EH (cell line): ENCODE measurements at places on chromosomes 5 and 9.

DNA sequence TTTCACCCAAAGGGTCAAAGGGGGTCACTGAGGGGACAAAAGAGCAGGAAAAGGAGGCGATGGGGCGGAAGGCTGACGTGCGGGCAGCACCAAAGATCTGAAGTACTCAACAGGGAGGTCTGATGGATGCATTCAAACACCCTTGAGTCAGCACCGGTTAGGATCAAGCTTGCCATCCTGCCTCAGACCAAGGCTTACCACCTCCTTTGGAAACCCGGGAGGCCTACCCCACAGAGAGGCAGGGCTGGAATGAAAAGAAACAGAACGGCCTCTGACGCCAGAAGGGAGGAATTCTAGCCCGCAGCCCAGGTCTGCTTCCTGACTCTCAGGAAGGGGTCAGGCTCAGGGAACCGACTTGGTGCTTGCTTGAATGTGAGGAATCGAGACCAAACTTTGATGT, 125.6 kb downstream of the PAPPA start:
- no peak for DNase-seq

DNA sequence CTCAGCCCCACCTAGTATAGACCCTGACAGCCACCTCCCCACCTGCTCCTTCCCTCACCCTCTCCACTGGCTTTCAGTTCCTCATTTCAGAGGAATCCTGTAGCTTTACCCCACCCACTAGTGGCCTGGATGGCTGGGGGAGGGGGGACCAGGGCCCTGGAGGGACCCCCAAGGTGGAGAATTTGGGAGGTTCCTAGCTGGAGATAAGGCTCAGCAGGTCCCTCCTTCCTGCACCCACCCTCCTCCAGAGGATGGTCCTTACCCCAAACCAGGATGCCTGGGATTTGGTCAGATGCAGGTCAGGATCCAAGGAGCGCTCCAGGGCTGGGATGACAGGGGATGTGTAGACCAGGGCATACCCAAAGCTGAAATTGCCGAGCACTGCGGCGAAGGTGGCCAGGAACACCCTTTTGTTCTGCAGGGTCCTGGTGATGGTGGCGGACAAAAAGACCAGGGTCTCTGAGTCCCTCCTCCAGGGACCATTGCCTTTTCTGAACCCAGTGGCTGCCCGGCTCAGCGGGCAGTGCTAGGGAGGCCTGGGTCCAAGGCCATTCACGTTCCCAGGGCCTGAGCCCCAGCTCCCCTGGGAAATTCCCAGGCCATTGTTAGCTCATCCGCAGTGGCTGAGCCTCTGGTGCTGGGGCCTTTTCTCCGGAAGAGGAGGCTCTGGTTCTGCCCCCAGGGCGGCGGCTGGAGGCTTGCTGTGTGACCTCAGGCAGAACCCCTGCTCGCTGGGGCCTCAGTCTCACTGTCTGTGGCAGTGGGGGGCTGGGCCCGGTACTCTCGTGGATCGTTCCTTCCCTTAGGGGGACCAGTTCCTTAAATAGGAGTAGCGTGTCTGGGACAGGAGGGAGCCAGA, 678 bp downstream of the SLC2A6 start:
- peak; percentile 67 for DNase-seq

DNA sequence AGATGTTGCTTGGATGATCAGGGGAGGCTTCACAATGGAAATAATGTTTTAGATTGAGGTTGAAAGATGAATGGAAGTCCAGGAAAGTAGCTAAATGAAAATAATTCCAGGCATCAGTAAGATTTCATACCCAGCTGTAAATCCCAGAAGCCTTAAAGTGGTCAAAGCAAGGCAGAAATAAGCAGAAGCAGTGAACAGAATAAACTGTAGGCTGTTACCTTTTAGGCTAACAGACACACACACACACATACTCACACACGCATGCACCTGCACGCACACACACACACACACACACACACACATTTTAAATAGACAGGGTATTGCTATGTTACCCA, 175.3 kb downstream of the WDR70 start:
- no peak for DNase-seq

DNA sequence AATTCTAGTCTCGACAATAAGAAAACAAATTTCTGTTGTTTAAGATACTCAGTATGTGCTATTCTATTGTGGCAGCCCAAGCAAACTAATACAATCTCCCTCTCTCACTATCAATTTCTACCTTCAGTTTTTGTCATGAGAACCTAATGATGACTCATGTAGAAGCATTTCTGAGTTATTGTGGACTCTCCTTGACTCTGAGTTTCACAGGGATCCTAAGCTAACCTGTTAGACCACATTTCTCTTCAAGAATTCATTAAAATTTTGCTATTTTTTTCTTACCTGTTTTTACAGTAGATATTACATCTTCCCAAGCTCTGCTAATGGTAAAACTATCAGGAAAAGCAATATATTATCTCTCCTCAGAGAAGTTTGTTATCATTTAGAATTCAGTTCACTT, 599.1 kb upstream of the TYRP1 start:
- no peak for DNase-seq

DNA sequence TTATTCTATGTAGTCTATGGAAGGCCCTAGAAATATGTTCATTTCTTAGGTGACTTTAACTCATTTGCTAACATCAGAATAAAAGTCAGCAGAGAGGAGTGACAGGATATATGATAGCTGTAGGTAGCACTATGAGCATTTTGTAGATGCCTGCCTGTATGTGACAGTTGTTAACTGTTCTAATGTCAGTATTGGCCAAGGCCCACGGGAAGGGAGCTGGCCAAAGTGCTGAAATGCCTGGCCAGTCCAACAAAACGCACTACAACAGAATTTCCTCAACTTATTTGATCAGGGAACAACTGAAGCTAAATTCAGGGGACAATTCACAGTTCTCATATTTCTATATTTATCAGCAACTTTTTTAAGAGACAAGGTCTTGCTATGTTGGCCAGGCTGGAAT, 20.8 kb downstream of the SV2C start:
- peak; percentile 48 for DNase-seq

- no peak for DNase-seq
These were observed 805.4 kb upstream of the CDH6 start for GRCh38 chr5:30387974-30388632.

- DNase-seq = peak; percentile 81
These were observed 102.2 kb upstream of the MOCS2 start for GRCh38 chr5:53211799-53212198.

GRCh38 chr9:131111854-131112311, 13.5 kb upstream of the NUP214 start:
- no peak for DNase-seq

DNA sequence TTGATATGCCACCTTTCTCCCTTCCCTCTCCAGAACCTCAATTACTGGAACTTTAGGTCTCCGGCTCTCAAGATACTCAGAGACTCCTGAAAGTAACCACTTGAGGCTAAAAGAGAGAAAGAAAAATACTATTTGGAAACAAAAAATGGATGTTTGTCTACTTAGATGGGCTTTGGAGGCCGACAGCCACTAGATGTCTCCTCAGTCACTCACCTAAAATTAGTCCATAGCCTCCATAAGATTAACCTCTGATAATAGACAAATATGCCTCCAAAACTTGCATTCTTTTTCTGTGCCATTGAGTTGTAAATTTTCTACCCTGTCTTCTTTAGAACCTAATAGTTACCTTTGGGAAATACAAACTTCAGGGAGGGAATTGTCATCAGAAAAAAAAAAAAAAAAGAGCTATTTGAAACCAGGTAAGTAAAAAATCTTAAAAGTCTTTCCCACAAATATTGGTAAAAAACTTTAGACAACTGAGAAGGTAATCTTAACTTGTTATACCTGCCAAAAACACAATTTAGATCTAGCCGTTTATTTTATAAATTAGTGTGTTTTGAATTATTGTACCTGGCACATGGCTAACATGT, 11.2 kb upstream of the PCDH1 start:
- peak; percentile 44 for DNase-seq
